ENCODE measurements at places on chromosomes 12 and 14. TPM values are rescaled to one million over a fixed set of nuclear protein-coding genes. Genes with fewer than 3 reads are reported as not detected.

- DNase-seq = no peak
These were observed 42.1 kb upstream of the TUNAR start for GRCh38 chr14:95834496-95834895.

GRCh38 chr12:105335856-105336255 lies 5.4 kb downstream of the C12orf75 start:
- DNase-seq = no peak

DNA sequence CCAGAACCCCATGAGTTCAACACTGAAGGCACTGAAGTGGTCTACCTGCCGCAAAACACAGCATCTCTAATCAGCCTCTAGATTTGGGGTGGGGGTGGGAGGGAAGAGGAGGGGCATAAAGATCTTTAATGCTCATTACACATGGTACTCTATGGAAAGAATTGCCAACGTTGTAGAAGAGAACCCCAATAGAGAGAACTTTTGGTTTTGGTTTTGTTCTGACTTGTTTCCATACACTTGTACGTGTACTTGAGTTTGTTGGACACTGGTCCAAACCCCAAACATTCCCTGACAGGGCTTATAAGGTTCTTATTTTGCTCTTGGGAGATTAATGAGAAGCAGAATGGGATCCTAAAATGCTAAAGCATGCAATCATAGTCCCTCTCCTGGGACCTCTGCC lies 31.0 kb downstream of the GNPTAB start:
- DNase-seq = no peak

RNASE1 gene
- 581 TPM for total RNA-seq

- DNase-seq = no peak
These were observed 6.0 kb downstream of the DLK1 start for GRCh38 chr14:100732766-100733100.

GDF3 gene
- not detected for total RNA-seq

GRCh38 chr14:66070542-66071319 lies 415.4 kb upstream of the CCDC196 start:
- no peak for DNase-seq

DNA sequence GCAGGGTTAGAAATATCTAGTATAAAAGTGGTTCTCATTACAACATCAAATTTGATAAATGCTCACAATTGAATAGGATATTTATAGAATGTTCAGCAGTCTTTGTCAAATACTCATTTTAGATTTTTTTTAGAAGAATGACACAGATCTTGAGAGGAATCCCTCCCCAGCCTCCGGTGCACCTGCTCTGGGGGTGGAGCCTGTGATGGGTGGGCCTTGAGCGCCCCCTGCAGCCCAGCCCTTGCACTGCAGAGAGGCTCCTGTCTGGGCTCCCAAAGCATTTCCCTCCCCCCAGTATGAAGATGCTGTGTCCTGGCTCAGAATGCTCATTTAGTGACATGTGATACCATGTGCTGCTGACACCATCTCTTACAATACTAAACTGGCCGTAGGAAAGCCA lies 792.3 kb downstream of the TMEM121 start:
- DNase-seq = no peak

ERP29 gene
- 52.6 TPM for total RNA-seq

CYP27B1 gene
- total RNA-seq = not detected

KRT7 gene
- not detected for total RNA-seq

DNA sequence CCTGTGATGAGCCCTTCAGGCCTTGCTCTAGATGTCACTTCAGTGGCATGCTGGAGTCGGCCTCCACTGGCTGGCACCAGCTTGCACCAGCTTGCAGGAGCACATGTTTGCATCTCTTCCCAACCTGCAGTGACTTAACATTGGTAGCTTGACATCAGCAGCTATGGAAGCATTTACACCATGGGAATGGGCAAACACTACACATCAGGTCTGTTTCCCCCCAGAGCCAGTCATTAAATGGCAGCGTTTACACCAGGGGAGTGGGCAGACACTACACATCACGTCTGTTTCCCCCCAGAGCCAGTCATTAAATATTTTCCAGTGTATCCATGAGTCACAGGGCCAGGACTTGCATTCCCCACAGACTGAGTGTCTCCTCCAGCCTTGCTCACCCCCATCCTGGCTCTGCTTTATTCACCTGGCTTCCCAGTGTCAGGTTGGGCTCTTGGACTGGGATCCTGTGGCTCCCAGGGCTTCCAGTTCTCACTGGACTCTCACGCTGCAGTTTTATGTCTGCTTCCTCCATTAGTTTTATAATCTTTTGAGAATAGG lies 51.6 kb upstream of the VRK1 start:
- DNase-seq = peak; percentile 34

LEMD3 gene
- total RNA-seq = 25.3 TPM

GRCh38 chr12:69662764-69663163 lies 36.3 kb downstream of the BEST3 start:
- DNase-seq = no peak

DNA sequence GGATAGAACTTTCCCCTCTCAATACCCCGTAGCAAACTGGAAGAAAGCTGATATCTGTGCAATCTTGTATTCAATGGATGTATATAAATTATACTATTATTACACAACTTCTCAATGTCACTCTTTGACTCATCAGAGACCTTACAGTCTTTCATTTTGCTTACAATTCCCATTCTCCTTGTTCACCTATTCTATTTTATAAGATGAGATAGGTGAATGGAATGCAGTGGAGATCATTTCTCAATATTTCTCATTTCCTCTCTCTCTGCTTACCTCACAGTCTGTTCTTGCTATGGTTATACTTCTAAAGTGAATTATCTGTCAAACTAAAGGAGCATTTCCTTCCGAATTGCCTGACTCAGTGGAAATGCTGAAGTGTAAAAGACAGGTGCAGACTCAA lies 14.9 kb downstream of the FOXA1 start:
- DNase-seq = no peak

DNA sequence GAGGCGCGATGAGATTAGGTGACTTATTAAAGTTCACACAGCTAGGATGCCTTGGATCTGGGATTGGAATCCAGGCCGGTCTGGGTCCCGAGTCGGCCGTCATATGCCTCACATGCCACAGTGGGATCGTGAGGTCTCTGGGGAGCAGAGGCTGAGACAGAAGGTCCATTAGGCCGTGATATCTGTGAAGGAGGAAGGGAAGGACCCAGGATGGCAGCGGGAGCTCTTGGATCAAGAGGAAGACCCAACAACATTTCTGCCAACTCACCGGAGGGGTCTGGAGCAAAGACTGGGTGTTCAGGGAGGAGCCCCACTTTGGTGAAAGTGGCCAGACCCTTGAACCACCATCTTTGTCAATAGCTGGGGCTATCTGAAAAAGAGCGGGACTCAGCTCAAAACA lies 242.9 kb downstream of the GLT1D1 start:
- no peak for DNase-seq

- no peak for DNase-seq
These were observed 60.8 kb downstream of the SLC24A4 start for GRCh38 chr14:92383805-92384204.

HPD gene
- total RNA-seq = 2.8 TPM

DNA sequence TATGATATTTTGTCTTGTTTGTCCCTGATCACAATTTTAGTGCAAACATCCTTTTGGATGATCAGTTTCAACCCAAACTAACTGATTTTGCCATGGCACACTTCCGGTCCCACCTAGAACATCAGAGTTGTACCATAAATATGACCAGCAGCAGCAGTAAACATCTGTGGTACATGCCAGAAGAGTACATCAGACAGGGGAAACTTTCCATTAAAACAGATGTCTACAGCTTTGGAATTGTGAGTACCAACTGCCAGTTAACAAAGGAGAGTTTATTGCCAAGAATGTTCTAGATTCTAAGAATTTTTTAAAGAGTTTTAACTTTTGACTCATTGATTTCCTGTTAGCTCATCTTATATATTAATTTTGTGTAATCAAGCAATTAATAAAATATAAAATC lies 55.4 kb downstream of the IRAK3 start:
- no peak for DNase-seq

DNA sequence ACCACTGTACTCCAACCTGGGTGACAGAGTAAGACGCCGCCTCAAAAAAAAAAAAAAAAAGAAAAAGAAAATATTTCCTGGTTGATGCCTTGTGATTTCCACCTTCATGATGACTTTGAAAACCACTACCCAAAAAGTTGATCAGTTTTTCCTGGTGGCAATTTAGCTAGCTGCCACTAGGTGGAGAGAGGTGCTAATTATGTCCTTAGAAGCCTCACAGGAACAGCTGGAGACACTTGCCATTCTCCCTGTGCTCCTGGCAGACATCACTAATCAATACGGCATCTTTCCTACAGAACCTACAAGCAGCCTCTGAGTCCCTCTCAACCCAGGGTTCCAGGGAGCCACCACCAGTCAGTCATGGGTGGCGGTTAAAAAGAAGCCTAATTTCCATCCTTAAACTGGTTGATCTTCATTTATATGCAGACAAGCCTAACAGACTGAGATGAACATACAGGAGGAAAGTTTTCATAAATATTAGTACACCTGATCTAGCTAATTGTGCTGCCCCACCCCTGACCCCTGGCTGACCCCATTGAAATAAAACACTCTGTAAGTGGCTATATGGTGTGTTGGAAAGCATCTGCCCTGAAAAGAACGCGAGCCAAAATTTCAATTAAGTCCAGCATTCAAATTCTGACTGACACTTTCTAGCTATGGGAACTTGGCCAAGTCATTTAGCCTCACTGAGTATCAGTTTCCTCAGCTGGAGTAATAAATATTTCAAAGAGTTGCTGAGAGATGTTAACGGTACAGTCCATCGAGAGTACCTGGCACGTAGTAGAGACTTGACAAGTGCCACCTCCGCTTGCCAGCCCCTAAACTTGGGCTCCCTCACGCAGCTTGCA lies 6.2 kb upstream of the OAS1 start:
- DNase-seq = no peak

DNA sequence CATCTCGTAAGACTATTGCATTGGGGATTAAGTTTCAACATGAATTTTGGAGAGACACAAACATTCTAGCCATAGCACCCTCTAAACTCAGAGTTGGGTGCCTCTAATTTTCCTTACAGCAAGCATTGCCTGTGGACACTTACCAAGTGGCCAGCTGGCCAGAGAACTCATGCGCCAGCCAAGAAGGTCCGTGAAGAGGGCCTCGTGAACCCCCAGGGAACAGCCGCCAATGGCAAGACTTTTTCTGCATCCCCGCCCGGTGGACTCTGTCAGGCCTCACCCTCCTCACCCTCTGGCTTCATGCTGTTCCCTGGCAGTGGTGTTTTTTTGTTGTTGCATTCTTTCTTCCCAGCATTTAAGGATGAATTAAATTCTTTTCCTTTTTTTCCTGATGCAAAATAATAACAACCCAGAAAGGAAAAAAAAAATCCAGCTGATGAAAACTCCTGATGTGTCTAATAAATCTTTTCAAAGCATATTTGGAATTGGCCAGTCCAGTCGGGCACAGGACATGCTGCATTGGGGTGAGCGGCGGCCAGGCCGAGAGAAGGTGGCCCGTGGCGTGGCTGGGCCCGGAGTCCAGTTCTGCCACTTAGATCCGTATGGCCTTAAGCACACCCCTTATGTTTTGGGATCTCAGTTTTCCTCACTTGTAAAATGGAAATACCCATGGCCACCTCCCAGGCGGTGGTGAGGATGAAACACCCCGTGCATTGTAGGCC lies 191.9 kb upstream of the DIO3 start:
- peak; percentile 63 for DNase-seq

NINJ2 gene
- 8.3 TPM for total RNA-seq

DNA sequence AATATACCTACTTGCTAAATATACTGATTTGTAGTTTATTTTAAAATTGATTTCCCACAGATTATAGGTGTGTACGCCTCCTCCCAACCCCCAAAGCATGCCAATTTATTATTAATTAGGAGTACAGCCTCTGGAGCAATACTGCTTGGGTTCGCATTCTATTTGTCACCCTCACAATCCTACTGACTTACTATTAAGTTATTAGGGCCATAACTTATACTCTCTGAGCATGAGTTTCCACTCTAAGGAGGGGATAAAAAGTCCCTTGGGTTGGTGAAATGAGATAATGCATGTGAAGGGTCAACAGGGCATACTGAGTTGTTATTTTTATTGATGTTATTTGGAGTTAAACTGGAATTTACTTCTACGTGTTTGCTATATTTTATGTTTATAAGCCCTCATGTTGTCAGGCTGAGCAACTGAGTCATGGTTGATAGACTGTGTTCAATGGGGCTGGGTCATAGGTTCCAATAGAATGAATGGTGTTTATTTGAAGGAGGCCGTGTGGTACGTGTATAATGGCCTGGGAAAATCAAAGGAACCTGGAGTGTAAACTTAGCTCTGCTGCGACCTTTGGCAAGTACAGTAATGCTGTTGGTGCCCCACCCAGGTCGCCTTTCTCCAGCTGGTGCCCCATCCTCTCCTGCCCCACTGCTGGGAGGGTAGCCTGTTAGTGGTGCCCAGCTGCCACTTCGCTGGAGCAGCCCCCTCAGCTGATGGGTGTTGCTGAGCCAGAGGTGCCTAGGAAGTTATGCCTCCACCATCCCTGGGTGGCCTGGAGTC lies 99.3 kb upstream of the PTPRB start:
- no peak for DNase-seq

DNA sequence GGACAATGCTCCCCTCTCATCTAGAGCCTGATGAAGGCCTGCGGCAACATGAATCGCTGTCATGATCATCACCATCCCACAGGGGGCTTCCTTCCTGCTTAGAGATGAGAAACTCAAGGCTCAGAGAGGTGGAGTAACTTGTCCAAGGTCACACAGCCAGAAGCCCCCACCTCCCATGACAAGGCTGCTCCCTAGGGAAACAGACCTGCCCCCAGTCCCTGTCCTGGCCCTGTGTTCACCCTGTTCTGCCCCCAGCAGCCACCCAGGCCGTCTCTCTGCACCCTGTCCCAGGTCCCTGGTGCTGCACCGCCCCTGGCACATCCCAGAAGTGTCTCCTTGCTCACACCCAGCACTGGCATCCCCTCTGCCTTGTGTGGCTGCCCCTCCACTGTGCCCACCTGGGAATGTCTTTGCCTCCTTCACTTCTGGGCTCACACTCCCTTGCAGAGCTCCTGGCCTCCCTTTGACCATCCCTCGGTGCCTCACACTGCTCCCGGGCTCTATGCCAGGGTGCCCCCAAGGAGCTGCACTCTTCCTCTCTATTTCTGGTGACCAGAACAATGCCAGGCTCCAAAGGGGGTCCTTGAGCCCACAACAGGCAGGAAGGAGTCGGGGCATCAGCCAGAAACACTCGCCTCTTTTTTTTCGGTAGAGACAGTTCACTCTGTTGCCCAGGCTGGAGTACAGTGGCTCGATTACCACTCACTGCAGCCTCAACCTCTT lies 70.5 kb downstream of the BCL11B start:
- DNase-seq = no peak

P3H3 gene
- total RNA-seq = 20.5 TPM
